ENCODE measurements at places on chromosomes 7 and 10.

DNA sequence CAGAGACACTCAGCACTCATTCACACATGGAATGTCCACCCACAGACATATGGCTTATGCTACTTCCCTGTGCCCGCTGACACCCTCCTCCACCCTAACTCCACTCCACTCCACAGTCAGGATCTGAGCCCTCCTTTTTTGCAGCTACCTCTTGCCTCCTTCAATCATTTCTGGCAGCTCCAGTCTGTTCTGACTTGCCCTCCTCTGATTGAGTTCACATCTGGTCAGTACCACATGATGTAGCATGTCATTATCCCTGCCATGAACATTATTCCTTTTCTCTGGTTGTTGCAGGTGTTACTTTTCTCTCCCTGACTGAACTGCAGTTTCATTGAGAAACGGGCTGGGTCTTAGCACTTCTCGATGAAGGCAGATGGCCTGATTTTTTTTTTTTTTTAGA lies 130.1 kb upstream of the EGR2 start:
- no peak for DNase-seq

DNA sequence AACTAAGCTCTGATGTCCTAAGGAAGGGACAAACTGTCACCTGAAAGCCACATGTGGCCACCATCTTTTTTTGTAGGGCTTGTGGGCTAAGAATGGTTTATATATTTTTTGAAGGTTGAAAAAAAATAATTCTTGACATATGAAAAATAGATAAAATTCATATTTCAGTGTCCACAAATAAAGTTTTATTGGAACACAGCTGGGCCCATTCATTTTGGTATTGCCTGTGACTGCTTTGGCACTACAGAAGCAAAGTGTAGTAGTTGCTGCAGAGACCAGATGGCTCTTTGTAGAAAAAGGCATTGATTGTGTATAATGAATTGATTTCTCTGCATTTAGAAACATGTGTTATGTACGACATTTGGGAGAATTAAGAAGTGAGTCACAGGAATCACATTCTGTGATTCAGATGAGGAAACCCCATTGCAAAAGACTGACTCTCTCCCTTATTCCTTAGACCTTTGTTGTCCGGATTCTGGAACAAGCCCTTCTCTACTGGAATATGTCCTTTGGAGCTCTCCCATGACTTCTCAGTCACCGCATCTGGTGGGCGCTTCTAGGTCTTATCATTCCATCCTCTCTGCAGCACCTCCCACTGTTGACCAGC lies 438.7 kb downstream of the LRMDA start:
- DNase-seq = no peak

DNA sequence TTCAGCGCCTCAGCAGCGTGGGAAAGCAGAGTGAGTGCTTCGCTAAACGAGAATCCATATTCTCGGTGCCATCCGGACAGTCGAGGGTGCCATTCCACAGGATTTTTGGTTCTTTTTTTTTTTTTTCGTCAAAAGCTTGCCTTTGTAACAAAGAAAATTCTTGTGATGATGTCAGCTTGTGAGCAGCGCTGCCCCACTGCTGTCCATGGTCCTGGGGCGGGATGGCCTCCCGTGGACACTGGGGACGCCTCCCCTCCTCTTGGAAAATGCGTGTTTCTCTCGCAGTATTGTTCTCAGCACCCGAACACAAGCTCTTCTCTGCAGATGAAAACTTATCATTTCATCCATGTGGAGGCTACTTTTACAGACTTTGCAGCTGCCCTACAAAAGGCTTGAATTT lies 477.4 kb downstream of the TCERG1L start:
- no peak for DNase-seq

GRCh38 chr7:139132887-139133286 lies 23.4 kb upstream of the ZC3HAV1 start:
- DNase-seq = no peak

DNA sequence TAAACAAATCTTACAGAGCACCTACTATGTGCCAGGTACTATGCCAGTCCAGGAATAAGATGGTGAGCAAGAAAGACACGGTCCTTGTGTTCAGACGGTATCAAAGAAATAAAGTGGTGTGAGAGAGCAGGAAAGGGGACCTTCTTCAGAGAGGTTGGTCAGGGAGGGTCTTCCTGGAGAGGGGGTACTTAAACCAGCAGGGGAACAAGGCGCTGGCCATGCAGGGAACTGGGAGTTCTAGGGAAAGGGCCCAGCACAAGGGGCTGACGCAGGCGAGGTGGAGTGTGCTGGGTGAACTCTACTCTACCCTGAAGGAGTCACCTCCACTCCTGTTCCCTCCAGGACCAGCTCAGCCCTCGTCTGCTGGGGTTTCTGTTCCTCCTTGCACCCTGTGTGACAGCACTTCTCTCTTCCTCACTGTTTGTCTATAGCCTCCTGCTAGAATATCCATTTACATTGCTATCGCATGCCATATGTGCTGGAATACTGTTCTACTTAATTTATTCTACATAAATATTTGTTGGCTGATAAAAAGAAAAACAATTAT lies 73.5 kb downstream of the AOAH start:
- no peak for DNase-seq

GRCh38 chr10:133276435-133277201 lies at the start of gene ADAM8:
Gene ADAM8 (minus strand): TSS chr10:133276868. CDS start chr10:133276817, 51 bp downstream.
- no peak for DNase-seq
